ENCODE measurements at places on chromosomes 16 and 17. TPM values are rescaled to one million over a fixed set of nuclear protein-coding genes. Genes with fewer than 3 reads are reported as not detected.

GRCh38 chr17:29126268-29126930, 53.8 kb downstream of the MYO18A start:
- no peak overlapping the region for H3K4me3 ChIP-seq
- no peak for DNase-seq
- H3K4me1 ChIP-seq: peaks cover 11% of the 10 kb centered on the region
- H3K27ac ChIP-seq: no peak overlapping the region

Gene KAT7
- 93.0 TPM for total RNA-seq

- no peaks in the 10 kb centered on the region for H3K4me1 ChIP-seq
- H3K36me3 ChIP-seq: no peaks in the 10 kb centered on the region
- no peak overlapping the region for H3K4me3 ChIP-seq
- H3K27ac ChIP-seq: no peak overlapping the region
- no peak for DNase-seq
Observed at GRCh38 chr17:77032929-77033328, 107.8 kb upstream of the SEC14L1 start.

DNA sequence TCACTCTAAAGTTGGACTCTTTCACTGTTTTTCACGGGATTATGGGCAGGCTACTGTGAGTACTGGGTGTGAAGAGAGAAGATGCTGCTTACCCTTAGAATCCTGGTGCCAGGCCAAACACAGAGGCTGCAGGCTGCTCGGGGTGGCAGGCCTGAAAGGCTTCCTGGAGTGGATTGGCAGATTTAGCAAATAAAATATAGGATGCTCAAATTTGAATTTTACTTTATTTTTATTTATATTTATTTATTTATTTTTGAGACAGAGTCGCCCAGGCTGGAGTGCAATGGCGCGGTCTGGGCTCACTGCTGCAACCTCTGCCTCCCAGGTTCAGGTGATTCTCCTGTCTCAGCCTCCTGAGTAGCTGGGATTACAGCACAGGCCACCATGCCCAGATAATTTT, 14.9 kb upstream of the STAC2 start:
- H3K27me3 ChIP-seq: no peaks in the 10 kb centered on the region
- no peak for DNase-seq
- H3K27ac ChIP-seq: no peak overlapping the region
- no peaks in the 10 kb centered on the region for H3K36me3 ChIP-seq

GRCh38 chr17:8360260-8360659, 16.2 kb downstream of the KRABD2 start:
- no peak for DNase-seq
- H3K4me1 ChIP-seq: peaks cover 10% of the 10 kb centered on the region
- H3K27me3 ChIP-seq: no peaks in the 10 kb centered on the region
- no peaks in the 10 kb centered on the region for H3K36me3 ChIP-seq
- H3K27ac ChIP-seq: no peak overlapping the region

Gene ZSCAN10
- total RNA-seq: 0.11 TPM

Gene KRTAP2-3
- total RNA-seq: not detected

- H3K27me3 ChIP-seq: no peaks in the 10 kb centered on the region
- no peak for DNase-seq
- H3K4me3 ChIP-seq: no peak overlapping the region
- H3K4me1 ChIP-seq: peaks cover 2% of the 10 kb centered on the region
- no peak overlapping the region for H3K27ac ChIP-seq
Observed at GRCh38 chr17:80632046-80632581, 87.5 kb downstream of the RPTOR start.

Gene KRT31
- total RNA-seq: not detected

- H3K27me3 ChIP-seq: no peaks in the 10 kb centered on the region
- H3K36me3 ChIP-seq: no peaks in the 10 kb centered on the region
- H3K27ac ChIP-seq: no peak overlapping the region
- no peak for DNase-seq
Observed at GRCh38 chr17:1169929-1170312, 9.9 kb downstream of the ABR start.

Gene CAVIN1
- 4.2 TPM for total RNA-seq

Gene HBZ
- not detected for total RNA-seq

All from activated CD4-positive, alpha-beta T cell treated with anti-CD3 and anti-CD28 coated beads for 36 hours (primary cell).